ENCODE measurements at places on chromosomes 3 and 15.

DNA sequence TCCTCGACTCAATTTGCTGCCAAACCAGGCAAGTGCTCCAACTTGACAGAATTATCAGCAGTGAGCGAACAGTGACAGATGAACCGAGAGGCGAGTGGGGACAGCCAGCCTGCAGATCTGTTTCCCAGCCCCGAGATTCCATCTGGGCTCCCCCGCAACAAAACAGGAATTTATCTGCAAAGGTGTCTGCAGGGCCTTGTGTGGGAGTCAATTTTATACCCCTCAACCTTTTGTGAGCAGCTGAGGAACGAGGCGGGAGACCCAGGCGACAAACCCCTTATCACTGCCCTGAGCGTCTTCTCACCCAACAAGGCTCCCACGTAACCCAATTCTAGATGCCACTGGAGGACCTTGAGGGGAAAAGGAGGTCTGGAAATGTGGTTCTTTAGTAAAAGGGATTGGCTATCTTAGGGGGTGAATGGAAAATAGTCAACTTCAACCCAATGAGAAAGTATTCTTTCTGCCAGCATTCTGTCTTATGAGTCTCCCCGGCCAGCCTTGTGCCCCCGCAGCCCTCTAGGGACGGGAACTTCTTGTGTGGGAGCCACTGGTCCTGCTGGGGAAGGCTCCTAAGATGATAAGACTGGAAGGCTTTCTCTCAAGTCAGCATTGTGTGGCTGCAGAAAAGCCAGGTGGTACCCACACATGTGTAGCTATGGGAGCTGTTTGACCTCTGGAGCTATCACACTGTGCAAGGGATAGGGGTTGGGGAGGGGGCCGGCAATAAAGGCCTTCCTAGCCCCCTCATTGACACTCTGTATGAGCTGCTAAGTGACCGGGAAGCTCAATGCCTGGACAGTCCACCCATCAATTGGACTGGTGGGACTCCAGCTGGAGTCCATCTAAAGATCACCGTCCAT is 527.9 kb downstream of the SHQ1 start:
- no peak for DNase-seq

GRCh38 chr3:148930752-148931151 is 60.6 kb upstream of the GYG1 start:
- DNase-seq, result no peak

- DNase-seq, result no peak
These were observed 59.5 kb upstream of the DPPA4 start for GRCh38 chr3:109396806-109397205.

DNA sequence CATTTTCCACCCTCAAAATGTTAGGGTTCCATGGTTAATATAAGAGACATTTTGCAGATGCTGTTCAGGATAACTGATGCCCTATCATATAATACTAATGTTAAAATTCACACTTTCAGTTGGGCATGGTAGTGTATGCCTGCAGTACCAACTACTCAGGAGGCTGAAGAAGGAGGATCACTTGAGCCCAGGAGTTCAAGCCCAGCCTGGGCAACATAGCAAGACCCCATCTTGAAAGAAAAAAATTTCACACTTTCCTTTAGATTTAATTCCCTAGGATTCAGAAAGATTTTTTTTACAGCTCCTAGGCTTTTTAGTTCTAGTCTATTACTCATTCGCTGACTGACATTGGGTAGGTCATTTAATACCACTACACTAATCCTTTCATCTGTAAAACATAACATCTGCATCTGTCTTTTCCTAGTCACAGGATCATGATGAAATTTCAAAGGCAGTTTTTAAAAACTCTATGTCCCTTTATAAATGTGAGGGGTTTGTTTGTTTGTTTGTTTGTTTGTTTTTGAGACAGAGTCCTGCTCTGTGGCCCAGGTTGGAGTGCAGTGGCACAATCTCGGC is 103.7 kb downstream of the MYO5A start:
- no peak for DNase-seq

- no peak for DNase-seq
These were observed 195.1 kb upstream of the CBLB start for GRCh38 chr3:106063909-106064308.

DNA sequence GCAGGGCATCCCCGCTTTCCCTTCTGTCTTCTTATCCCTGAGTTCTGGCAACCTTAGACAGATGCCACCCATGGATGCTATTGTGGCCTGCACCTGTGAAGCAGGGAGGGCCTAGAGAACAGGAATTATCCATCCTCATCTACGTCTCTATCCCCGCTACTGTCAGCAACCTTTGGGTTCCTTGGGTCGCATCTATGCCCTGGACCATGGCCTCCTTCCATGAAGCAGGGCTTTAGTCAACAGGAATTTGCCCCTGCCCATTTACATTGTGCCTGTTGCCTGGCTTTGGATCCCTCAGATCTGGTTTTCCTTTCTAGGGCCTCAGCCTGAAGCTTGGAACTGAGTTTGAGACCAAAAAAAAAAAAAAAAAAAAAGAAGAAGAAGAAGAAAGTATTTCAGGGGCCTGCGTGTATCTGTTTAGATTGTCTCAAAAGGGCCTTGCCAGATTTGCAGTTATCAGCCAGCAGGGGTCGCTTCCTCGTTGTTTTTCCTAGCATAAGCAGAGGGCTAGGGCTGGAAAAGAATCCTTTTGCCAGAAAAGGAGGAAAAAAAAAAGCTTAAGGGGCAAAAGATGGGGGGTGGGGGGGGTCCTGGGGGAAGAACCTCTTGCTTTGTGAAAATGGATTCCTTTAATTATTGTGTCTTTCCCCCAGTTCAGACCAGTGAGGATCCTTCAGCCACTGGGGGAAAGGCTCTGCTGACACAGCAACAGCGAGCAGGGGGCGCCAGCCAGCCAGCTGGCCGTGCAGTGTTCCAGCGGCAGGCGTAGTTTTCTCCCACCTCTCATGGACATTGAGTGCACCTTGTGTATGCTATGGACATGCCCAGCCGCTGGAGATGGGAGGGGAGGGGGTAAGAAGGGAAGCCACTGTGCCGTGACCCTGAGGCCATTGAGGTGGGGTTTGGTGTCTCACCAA is 65.7 kb upstream of the ALDH1L1 start:
- DNase-seq, result peak; percentile 69

DNA sequence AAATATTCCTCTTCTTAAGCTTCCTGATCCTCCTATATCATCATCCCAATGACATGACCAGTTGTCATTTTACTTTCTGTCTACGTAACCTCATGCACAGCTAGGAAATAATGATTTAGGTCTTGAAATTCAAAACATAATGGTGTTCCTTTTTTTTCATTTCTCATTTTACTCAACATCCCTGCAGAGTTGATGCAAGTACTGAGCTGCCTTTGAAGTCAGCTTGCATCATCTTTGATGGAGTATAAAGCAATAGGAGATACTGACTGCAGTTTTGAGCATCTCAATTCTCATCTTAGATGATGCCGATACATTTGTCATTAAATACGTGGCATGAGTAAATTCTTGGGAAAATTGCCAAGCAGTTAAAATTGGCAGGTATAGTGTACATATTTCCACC is 346.1 kb downstream of the ZIC1 start:
- DNase-seq, result no peak

- DNase-seq, result no peak
These were observed 163.7 kb upstream of the MDFIC2 start for GRCh38 chr3:70476174-70476573.

DNA sequence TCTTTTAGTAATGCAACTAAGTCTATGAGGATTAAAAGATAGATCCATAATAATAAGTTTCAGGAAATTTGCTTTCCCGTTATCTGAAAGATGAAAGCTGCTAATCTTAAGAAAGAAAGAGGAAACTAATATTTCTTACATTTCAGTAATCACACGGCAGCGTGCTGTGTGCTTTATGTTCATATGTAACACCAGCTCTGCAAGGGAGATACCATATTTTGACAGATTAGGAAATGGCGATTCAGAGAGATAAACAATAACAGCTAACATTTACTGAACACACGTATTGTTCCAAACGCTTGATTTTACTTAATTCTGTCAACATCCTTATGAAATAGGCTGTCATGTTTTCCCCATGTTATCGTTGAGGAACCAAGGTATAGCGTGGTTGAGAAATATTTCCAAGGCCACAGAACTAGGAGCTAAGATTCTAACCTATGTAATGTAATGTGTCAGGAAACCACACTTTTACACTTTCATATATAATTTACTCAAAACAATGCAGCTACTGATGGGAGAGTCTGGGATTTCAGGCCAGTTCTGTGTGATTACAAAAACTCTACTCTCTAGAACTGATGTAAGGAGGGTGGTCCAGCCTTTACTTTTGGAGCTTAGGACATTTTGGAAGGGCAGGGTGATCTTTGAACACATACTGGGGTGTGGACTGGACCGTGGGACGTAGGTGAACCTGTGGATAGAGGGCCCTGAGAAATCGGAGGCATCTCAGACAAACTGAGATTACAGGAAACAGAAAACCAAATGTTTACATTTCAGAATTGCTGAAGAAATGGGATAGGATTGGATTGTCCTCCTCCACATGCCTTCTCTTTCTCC is 100.6 kb downstream of the IL1RAP start:
- DNase-seq, result no peak

DNA sequence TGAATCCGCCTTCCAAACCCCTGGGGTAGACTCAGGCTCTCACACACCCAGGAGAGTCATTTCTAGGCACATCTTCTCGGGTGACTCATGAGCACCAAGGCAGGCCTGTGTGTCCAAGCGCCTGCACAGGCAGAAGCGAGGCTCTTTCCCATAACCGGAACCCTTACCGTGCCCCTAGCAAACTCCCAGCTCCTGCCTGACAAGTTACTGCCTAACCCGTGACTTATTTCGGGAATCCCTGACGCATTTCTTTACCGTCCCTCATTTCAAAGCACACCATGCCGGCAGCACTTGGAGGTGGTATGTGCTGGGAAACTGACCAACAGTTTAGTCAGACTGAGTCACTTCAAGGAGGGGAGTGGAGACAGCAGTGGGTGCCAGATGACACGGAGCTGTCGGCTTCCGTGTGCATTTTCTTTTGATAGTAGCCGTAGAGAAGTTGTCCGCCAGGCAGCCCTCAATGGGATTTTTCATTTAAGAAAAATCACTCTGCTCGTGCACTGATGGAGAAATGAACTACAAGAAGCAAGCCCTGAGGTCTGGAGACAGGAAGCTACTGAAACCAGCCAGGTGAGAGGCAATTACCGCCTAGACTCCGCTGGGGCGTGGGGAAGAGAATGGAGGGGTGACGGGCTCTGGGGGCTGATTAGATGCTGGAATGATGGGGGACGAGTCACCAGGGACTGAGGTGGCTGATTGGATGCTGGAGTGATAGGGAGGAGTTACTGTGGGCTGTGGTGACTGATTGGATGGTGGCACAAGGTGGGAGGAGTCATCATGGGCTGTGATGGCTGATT is 17.3 kb upstream of the HRH1 start:
- DNase-seq, result no peak

- peak; percentile 62 for DNase-seq
These were observed 15.2 kb upstream of the ACTC1 start for GRCh38 chr15:34810443-34811129.

DNA sequence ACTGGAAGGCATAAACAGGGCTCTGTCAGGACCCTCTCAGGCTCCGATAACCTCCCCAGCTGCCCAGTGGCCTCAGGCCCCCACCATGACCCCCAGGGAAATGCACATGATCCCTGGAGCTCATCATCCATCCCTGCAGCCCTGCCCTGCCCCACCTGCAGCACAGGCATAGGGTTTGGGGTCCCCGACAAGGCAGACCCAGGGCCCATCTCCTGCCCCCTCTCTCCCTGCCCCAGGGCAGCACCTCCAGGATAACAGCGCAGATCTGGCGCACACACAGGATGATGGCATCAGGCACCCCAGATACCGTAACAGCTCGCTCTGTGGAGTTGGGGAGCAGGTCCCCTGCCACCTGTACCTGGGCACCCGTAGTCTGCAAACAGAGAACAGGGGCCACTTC is 4.5 kb downstream of the GPR62 start:
- no peak for DNase-seq

DNA sequence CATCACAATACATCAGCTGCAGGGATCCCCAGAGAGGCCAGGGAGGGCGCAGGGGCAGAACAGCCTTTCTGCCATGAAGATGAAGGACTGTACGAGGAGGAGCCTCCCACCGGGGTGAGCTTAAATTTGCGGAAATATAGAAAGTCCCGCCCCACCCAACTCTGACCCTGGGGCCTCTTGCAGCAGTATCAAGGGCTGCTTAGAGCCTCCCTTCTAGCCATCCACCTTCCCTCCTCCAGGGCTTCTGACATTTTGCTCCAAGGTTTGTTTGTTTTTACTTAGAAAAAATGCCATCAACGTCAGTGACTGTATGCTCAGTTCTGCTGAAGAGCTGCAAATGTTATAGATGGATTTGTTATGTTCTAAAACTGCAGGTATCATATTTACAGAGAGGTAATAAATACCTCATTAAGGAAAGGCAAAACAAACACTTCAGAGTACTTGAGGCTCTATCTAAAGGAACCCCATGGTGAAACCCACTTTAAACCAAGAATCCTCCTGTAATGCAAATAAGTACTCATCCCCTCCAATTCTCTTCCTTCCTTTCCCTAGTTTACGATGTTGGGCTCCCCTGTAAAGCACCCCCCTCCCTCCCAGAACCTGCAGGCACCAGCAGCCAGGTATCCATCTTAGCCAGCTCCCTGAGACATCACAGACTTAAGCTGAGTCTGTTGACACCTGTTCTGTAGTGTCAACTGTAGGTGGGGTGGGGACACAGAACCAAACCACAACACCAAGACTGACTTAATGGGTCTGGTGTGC is 30.5 kb downstream of the RFTN1 start:
- peak; percentile 87 for DNase-seq

DNA sequence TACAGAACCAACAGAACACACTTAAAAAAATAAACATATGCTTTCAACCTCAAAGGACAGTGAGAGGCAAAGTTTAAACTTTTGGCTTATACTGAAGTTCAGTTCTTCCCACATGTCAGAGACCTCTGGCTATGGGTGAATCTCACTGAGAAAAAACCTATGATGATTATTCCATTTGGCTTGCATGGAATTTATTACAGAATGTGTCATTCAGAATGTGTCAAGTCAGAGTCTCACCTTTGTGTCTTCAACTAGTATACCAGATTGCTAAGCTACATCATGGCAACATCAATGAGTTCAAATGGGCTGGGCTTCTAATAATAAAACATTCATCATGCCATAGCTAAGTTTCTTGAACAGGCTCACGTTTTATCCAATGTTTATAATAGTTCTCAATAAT is 987.0 kb downstream of the NTRK3 start:
- DNase-seq, result no peak

- DNase-seq, result peak; percentile 67
These were observed 52.9 kb downstream of the RYK start for GRCh38 chr3:134197681-134198261.

GRCh38 chr3:78260388-78260787 is 1220.5 kb downstream of the ROBO2 start:
- no peak for DNase-seq

DNA sequence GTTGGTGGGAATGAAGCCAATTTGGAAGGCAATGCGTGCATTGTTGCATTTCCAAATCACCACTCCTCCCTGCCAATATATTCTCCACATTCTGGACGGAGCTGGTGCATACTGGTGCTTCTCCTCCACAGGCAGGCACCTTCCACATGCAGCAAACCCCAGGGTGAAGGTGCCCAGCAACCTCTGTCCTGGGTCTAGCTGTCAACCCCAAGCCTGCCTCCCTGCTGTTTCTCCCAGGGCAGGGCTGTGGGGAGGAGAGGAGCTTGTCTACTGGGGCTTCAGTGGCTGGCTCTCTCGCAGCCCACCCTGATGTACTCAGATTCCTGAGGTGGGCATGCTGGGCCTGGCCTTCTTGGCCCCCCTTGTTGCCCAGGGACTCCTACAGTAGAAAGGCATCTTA is 20.1 kb downstream of the GASK1A start:
- no peak for DNase-seq

GRCh38 chr3:82165266-82165665 is 403.8 kb upstream of the GBE1 start:
- DNase-seq, result no peak

GRCh38 chr3:32257641-32258438 is 19.4 kb downstream of the CMTM8 start:
- peak; percentile 64 for DNase-seq

- peak; percentile 62 for DNase-seq
These were observed 25.0 kb downstream of the LSM3 start for GRCh38 chr3:14203521-14204079.
